ENCODE measurements at places on chromosomes 3 and 15. TPM values are rescaled to one million over a fixed set of nuclear protein-coding genes. Genes with fewer than 3 reads are reported as not detected.

FAM81A gene
- total RNA-seq: 0.73 TPM

DNA sequence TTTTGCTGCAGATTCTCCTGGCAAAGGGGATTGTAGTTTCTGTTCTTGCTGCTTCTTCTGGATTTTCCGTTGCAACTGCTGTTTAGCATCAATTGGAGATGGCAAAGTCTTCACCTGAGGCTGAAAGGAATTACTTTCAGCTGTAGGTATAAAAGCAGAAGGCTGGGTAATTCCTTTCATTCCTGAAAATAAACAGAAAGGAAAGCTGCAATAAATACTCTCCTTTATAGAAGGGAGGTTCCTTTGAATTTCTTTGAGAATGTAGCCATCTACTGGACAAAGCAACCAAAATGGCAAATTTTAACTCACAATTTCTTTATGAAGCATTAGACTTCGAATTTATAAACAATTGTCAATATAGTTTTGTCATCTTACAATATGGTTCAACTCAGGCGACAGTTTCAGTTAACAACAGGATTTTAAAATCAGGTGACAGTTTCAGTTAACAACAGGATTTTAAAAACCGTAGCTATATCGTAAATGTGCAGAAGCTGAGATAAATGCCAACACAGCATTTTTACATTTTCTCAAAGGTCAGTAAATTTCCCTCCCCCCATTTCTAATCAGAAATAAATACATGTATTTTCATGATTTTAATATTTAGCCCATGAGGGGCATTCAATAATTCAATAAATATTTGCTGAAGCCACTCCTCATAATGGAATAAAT is 104.9 kb upstream of the NEDD4 start:
- H3K36me3 ChIP-seq: peaks cover 51% of the 10 kb centered on the region
- H3K4me3 ChIP-seq: no peak overlapping the region
- DNase-seq: no peak
- H3K27ac ChIP-seq: no peak overlapping the region

GRCh38 chr3:195384952-195385351 is 57.9 kb downstream of the ACAP2 start:
- no peak overlapping the region for H3K27ac ChIP-seq
- H3K27me3 ChIP-seq: no peaks in the 10 kb centered on the region
- no peak for DNase-seq
- H3K4me1 ChIP-seq: peaks cover 15% of the 10 kb centered on the region
- H3K4me3 ChIP-seq: no peak overlapping the region

SKOR1 gene
- total RNA-seq: 0.30 TPM

- peaks cover 12% of the 10 kb centered on the region for H3K4me1 ChIP-seq
- H3K36me3 ChIP-seq: no peaks in the 10 kb centered on the region
- DNase-seq: peak; percentile 39
- H3K27ac ChIP-seq: peak overlapping the region; percentile 55
- peaks cover 54% of the 10 kb centered on the region for H3K27me3 ChIP-seq
These were observed 559 bp upstream of the LRRN1 start for GRCh38 chr3:3798631-3799113.

- peaks cover 1% of the 10 kb centered on the region for H3K4me1 ChIP-seq
- DNase-seq: no peak
- peaks cover 28% of the 10 kb centered on the region for H3K27me3 ChIP-seq
- no peaks in the 10 kb centered on the region for H3K36me3 ChIP-seq
- H3K4me3 ChIP-seq: no peak overlapping the region
These were observed 71.0 kb downstream of the THBS1 start for GRCh38 chr15:39651881-39652280.

REC114 gene
- not detected for total RNA-seq

GRCh38 chr3:125957674-125958510 is 11.1 kb upstream of the ROPN1B start:
- peaks cover 32% of the 10 kb centered on the region for H3K27me3 ChIP-seq
- no peak for DNase-seq
- H3K36me3 ChIP-seq: peaks cover 3% of the 10 kb centered on the region
- H3K27ac ChIP-seq: no peak overlapping the region
- H3K4me1 ChIP-seq: no peaks in the 10 kb centered on the region
- no peak overlapping the region for H3K4me3 ChIP-seq

- H3K4me3 ChIP-seq: no peak overlapping the region
- DNase-seq: no peak
- peaks cover 11% of the 10 kb centered on the region for H3K4me1 ChIP-seq
- H3K36me3 ChIP-seq: peaks cover 17% of the 10 kb centered on the region
- no peak overlapping the region for H3K27ac ChIP-seq
These were observed 56.6 kb downstream of the RLBP1 start for GRCh38 chr15:89164712-89165211.

DNA sequence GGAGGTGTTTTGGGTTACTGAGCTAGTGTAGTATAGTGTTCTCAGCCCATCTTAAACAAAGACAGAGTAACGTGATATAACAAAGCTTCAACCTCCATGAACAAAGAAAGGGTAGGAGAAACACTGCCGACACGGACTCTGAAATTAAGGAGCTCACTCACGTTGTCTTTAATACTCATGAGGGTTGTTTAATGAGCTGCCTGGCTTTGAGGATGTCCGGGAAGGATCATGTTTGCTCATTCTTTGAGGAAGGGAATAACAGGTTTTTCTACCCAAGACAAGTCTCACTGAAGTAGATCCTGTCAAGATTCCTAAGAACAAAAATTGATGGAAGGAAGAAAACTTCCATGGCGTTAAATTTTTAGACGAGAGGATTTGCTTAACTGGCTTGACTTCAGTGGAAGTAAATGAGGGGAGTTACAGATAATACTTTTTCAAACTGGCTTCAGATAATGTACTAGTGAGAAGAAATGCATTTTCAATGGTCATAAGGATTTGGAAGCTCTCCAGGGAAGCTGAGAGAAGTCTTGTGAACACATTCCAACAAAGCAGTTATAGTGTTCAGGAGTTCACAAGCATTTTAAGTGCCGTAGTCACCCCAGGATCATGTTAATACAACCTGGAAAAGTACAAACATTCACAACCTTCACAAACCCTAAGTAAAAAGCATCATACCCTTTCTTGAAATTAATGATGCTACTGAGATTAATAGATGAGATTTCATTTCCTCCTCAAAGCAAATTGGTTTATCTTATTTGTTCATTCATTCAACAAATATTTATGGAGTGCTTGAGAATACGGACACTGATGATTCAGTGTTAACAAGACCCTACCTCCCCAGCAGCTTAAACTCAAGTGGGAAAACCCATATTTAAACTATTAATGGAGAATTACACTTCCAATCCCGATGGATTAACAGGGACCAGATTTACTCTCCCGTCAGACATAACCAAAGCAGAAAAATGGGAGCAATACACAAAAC is 101.5 kb downstream of the SHQ1 start:
- DNase-seq: no peak
- H3K4me1 ChIP-seq: peaks cover 40% of the 10 kb centered on the region
- no peak overlapping the region for H3K27ac ChIP-seq
- H3K27me3 ChIP-seq: no peaks in the 10 kb centered on the region

- peaks cover 74% of the 10 kb centered on the region for H3K36me3 ChIP-seq
- H3K4me1 ChIP-seq: peaks cover 14% of the 10 kb centered on the region
- H3K27ac ChIP-seq: no peak overlapping the region
These were observed 8.5 kb downstream of the SEC61A1 start for GRCh38 chr3:128060473-128061381.
